ENCODE measurements at places on chromosomes 13 and 19.

DNA sequence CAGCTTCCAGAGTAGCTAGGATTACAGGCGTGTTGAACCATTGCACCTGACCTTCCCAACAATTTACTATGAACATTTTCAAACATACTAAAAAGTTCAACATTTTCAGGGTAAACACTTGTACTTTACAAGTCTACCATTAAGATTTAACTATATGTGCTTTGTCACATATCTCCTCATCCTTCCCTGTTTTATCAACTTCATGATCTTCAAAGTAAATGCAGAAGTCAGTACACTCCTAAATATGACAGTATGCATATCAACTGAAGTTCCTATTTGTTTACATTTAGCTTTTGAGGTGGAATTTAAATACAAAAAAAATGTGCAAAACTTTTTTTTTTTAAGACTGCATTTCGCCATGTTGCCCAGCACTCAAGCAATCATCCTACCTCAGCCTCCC is 18.5 kb downstream of the LNX2 start:
- DNase-seq, result no peak

- DNase-seq, result no peak
Measured at GRCh38 chr13:74487091-74487722, 353.0 kb upstream of the KLF12 start.

- no peak for DNase-seq
Measured at GRCh38 chr19:49490287-49491029, 3.0 kb downstream of the RPL13A start.

DNA sequence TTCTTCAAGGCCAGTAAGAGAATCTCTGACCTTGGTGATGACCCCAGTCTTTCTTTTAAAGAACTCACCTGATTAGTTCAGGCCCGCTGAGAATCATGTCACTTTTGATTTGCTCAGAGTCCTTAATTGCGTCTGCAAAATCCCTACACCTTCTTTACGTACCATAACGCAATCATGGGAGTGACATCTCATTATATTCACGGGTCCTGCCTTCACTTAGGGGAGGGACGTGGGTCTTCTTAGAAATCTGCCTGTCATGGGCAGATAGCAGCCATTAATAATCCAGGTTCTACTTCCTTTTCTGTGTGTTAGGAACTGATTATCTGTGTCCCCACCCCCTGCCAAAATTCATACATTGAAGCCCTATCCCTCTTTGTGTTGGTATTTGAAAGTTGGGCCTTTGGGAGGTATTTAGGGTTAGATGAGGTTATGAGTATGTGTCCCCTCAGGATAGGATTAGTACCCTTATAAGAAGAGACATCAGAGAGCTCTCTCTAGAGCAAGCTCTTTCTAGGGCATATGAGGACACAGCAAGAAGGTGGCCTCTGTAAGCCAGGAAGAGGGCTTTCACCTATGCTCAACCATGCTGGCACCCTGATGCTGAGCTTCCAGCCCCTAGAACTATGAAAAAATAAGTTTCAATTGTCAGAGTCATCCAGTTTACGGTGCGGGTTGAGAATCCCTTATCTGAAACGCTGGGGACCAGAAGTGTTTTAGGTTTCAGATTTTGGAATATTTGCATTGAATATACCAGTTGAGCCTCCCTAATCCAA is 9.9 kb downstream of the TPP2 start:
- DNase-seq, result no peak

GRCh38 chr19:5131031-5131505 is 162.2 kb downstream of the KDM4B start:
- DNase-seq, result no peak

DNA sequence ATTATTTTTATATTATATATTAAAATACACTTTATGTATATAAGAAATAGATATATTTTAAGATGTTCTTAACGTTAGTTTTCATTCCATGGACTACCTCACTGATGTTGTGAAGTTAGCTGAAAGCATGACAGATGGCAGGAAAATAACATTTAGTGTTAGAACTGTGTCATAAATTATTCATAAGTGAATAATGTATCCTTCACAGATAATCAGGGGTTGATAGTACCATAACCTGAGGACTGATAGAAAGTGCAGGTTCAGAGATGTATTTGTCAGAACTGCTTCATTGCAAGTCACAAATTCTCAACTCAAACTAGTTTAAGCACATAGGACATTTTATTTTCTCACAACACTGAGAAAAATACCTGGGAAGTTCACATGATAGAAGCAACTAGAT is 14.6 kb upstream of the DIAPH3 start:
- no peak for DNase-seq

GRCh38 chr19:15575406-15575805 is 39.6 kb upstream of the CYP4F8 start:
- no peak for DNase-seq

GRCh38 chr13:66344805-66345517 is 885.2 kb downstream of the PCDH9 start:
- no peak for DNase-seq

DNA sequence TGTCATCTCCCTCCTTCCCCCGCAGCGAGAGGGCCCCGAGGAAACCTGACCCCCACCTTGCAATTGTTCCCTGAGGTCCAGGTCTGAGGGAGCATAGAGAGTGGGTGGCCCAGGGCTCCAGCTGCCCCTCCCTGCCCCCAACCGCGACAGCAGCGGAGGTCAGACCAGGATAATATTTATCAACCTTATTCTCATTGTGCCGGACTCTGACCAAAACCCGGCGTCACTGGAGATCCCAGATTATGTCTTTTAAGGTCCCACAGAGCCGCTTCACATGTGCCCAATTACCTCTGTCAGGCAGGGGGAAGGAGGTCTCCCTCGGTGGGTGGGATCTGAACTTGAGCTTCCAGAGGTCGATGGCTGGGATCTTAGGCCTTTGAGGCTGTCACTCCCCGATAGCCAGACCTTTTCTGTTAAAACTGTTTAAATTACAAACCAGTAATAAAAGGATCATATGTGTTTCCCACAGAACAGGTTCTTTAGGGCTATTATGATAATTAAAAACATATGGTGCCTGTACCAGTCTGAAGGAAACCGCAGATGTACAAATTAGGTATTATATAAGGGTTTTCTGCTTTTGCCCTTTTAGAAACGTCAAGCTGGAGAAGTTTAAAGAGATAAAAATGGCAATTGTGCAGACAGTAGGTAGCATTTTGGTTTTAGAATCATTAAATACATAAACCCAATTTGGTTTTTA is 195.5 kb downstream of the ZNF536 start:
- DNase-seq, result no peak

- peak; percentile 44 for DNase-seq
Measured at GRCh38 chr19:14337510-14337909, 43.7 kb upstream of the ADGRE5 start.

- no peak for DNase-seq
Measured at GRCh38 chr13:29162638-29163235, 342.6 kb downstream of the MTUS2 start.

DNA sequence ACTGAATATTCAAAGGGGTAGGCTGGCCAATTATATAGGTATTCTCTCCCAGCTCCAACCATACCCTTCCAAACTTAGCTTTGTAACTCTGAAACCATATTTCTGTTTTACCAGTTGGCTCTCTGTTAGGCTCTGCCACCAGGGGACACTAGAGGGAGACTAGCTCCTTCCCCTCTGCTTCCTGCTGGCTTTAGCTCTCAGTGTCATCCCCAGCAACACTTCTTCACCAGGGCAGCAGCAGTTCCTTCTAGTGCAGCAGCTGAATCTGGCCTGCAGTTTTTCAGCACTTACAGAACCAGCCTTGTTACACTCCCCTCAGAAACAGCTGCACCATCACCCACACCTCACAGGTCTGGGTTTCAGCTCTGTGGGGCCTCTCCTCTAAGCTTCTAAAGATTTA is 51.0 kb upstream of the DOCK9 start:
- no peak for DNase-seq

DNA sequence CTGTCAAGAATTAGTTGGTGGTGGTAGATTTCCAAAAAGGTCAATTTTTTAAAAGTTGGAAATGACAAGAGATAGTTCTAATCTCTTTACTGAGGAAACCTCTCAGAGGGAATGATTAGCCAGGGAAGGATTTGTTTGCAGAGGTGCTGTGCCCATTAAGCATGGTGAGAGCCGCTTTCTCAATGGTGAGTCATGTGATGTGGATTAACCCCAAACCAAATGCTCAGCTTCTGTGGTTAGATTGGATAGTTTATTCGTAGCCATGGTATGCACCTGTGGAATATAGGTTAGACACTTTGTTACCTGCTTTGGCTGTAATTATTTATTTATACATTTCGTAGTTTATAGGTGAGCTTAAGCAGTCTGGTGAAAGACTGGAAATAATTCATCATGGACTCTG is 7.1 kb downstream of the HNRNPM start:
- DNase-seq, result peak; percentile 83

DNA sequence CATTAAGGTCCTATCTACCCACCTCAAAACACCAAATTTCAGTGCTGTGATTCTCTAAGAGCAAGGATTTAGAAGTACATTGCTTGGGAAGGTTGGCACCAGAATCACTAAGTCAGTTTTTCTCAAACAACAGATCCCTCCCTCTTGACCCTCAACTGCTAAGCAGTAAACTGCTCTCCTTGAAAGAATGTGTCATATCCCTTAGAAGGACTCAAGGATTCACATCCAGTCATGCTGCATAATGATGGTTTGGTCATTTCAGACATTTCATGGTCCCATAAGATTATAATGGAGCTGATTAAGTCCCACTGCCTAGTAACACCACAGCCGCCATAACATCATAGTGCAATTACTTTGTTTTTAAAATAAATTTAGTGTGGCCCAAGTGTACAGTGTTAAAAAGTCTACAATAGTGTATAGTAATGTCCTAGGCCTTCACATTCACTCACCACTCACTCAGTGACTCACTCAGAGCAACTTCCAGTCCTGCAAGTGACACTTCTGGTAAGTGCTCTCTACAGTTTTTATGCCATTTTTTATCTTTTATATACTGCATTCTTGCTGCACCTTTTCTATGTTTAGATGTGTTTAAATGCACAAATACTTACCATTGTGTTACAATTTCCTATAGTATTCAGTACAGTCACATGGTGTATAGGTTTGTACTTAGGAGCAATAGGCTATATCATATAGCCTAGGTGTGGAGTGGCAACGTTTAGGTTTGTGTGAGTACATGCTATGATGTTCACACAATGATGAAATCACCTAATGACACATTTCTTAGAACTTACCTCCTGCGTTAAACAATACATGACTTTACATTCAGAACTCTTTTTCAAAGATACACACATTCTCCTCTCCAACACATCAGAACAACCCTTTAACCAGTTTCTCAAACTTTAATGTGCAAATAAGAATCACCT is 15.7 kb upstream of the CCDC169 start:
- DNase-seq, result no peak

DNA sequence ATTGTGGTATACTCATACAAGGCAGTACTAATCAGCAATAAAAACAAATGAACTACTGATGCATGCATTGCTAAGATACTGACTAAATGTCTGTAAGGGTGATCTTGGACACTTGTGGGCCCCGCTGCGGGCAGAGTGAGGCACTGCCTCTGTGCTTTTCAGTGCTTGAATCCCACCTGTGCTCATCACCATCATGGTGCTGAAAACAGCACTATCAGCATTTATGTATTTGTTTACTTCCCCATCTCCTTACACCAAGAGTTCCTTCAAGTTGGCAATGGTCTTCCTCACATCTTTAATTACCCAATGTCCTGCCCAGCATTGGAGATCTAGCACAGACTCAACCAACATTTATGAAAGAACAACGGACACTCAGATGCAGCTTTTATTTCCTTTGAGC is 193.7 kb upstream of the RFC3 start:
- no peak for DNase-seq

DNA sequence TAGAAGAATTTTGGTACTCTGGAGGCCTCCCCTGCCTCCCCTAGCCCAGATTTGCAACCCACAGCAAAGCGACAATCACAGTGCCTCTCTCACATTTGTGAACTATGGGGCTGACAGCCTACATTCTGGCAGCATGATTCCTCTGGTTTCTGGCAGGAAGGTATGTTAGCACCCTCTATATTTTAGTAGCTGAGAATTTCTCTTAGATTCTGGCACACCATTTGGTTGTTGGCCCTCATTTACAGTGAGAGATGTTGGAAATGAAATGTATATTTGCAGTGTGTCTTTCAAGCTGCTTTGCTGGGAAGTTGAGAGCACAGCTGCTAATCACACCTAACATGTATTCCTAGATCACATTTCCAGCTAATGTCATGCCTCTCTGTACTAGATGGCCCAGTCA is 735.0 kb downstream of the FGF9 start:
- no peak for DNase-seq

DNA sequence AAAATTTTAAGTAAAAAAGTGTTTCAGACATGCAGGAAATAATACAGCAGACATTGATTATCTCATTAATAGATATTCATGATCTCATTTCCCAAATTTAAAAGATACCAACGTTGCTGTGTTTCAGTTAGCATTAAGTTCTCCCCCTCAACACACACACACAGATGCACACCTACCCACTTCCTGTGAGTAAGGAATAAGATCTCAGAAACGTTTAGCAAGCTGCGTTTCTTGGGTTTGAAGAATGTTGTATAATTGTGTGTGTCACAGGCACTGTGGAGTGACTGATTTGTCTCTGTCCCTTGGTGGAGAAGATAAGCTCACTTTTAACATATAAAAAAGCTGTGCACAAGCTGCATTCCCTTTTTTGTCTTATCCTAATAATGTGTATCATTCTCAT is 196.8 kb downstream of the PDS5B start:
- no peak for DNase-seq

GRCh38 chr19:7994928-7995809 is 10.3 kb downstream of the ELAVL1 start:
- no peak for DNase-seq

DNA sequence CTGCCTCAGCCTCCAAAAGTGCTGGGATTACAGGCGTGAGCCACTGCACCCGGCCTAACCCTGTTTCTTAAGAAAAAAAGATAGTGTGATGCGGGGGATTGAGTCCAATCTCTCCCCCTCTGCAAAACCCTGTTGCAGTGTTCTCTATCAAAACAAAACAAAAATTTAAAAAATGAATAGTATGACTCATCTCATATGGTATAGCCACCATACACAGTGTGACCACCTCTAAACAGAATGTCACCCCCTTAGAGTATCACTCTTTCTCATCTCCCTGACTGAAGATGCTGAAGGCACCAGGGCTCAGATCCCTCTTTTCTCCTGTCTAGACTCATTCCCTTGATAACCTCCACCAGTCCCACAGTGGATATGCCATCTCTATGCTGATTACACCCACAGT is 6.8 kb upstream of the ERF start:
- no peak for DNase-seq

DNA sequence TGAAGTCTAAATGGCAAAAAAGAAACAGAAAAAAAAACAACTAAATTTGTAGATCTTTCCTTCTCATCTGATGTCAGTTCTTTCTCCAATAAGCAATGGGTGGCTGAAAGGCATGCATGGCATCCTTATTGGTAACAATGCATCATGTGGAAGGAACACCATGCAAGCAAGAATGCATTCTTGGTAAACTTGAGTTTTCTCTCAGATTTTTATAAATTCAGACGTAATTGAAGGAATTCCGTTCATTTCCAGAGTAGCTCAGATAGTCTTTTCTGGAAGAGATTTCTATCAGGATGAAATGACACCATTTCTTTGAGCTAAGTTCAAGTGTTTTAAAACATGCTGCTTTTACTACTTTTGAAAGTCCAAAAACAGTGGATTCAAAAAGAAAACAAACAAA is 373.0 kb downstream of the COG6 start:
- no peak for DNase-seq

Data from SW480 (cell line).